ENCODE measurements at places on chromosomes 7 and 10.

- no peak for DNase-seq
These were observed 18.2 kb downstream of the BAG3 start for GRCh38 chr10:119669331-119669730.

DNA sequence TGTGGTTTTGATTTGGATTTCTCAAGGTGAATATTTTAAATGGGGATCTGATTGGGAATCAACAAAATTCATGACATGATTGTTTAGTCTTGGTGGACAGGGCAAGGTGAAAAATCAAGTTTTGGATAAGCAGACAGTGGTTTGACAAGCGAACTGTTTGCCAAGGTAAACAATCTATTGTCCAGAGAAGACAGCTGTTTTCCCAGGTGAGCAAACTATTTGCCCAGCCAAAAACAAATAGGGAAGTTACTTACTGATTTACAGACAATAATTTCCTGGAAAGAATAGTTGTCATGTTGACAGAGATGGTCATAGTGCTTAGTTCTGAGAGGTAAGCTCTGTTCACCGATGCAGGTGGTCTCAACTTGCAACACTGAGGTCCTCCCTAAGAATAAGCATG, 94.0 kb upstream of the STEAP1B start:
- no peak for DNase-seq

- DNase-seq: no peak
These were observed 25.0 kb upstream of the FZD1 start for GRCh38 chr7:91239171-91239604.

GRCh38 chr7:101294039-101294831, 27.4 kb downstream of the IFT22 start:
- DNase-seq: no peak

DNA sequence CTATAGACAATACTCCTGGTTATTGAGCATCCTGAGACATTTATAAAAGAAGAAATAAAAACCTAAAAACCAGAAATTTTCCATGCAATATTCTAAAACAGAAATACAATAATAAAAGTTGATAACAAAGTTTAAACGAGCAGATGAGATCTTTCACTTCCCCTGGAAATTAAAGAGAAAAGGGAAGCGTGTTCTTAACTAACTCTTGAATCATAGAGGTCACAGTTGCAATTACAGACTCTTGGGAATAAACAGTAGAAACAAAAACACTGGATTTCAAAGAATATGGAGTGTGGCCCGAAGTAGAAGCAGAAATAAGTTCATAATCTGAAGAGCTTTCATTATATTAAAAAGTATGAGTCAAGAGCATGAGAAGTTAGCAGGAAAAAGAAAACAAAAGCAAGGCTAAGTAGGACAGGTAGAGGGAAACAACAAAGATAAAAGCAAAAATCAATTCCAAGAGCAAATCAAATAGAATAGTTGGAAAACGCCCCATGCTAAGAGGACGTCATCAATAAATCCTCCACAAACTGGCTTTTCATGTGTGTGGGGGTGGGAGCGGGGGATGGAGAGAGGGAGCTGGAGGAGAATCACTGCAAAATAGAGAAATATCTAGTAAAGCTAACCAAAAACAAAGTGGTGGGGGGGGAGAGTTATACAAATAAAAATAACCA, 55.2 kb upstream of the C10orf71 start:
- DNase-seq: no peak

DNA sequence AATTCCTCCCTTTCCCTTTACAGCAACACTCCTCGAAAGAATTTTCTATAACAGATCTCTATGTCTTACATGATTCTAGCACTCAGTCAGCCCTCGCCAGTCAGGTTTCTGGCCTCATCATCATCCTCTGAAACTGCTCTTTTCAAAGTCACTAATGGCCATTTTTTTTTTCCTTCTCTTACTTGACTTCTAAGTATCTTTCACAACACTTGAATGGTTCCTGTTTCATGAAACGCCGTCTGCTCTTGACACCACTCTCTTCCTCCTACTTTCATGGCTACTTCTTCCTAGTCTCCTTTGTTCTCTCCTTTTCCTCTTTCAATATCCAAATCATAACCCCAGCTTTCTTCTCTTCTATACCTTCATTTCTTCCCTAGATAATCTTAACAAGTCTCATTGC, 100.5 kb upstream of the NRP1 start:
- no peak for DNase-seq

- no peak for DNase-seq
These were observed 672.4 kb upstream of the GALNT17 start for GRCh38 chr7:70459546-70459945.

- no peak for DNase-seq
These were observed 293.6 kb upstream of the ZMIZ1 start for GRCh38 chr10:78774999-78775711.

DNA sequence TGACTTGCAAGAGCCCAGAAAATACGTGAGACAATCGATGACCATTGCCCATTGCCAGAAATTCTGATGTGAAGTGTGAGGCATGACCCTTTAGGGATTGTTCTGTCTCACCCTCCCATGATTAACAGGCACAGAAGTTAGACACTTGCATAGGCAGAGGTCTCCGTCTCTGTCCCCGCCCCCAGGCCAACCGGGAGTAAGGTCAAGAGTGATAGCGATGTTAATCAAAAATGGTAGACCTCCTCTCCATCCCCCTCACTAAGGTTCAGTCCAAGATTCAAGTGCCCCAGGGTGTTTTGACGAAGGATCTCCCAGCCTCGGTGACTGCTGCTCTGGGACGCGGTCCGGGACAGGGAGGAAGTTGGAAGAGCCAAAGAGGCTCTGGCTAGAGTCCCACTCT, 22.7 kb upstream of the TRPV6 start:
- no peak for DNase-seq

DNA sequence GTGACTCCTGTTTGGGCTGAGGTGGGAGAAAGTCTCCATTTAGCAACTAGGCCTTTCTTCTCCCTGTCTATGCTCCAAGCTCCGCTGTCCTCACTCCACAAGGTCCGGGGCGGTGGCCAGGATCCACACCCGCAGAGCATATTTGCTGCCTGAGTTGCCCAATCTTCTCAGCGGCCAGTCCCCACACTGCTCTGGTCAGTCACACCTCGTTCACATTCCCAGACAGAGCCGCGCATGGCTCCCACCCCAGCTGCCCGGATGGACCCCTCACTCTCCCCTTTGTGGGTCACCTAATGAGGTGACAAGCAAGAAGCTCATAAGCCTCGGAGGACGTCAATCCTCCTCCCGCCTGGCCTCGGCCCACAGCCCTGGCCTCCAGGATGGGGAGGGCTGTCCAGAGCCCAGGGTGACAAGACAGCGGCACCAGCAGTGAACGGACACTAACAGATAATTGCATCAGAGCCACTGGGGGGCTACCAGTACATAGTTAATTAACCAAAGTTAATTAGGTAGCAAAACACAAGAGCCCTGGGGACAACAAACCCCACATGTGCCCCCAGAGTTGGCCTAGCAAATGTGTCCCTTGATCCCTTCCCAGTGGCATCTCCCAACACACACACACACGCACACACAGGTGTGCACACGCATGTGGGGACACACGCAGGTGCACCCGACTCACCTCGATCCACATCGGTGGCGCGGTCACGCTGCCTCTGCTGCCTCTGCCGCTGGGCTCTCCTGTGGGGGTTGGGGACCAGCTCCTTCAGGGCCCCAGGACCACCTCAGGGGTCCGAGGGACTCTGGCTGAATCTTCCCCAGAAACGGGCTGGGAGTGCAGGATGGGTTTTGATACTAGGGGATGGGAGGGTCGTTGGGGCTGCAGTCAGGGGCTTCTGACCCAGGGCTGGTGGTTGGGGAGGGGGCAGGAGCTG, 11.8 kb downstream of the EPHA1 start:
- no peak for DNase-seq

GRCh38 chr7:12146813-12147212, 64.3 kb upstream of the TMEM106B start:
- DNase-seq: no peak

- no peak for DNase-seq
These were observed 12.8 kb upstream of the CREB3L2 start for GRCh38 chr7:138014686-138015085.

DNA sequence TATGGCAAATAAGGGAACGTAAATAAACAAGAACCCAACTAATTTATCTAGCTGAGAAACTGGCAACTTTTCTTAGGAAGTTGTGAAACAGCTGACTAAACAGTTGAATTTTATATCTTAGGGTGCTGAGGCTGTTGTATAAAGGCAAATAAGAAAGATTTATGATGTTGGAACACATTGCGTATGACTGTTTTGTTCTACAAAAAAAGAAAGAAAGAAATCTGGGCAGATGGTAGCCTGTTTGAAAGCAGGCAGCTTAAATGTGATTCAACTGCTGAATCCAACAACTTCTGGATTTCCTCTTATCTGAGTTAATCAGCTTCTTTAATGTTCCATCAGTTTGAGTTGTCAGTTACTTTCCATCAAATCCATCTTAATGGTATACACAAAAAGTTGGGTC, 214.5 kb downstream of the SNX13 start:
- DNase-seq: no peak

DNA sequence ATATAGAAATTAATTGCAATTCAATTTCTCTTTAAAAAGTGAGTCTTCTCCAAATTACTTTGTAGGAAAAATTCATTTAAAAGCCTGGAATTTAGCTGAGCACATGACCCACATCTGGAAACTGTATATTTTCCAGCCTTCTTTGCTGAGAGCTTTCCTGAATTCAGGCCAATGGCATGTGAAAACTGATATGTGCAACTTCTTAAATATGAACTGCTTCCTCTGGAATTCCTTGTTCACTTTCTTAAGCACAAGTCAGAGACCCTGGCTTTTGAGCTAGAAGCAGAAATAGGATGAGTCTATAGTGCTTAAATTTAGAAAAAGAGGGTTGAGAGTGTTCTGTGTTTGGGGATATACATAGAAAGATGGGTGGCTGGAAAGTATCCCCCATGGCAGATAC, 365.1 kb upstream of the MTPN start:
- DNase-seq: no peak

- DNase-seq: no peak
These were observed 98.0 kb downstream of the MAD1L1 start for GRCh38 chr7:2134740-2135139.

DNA sequence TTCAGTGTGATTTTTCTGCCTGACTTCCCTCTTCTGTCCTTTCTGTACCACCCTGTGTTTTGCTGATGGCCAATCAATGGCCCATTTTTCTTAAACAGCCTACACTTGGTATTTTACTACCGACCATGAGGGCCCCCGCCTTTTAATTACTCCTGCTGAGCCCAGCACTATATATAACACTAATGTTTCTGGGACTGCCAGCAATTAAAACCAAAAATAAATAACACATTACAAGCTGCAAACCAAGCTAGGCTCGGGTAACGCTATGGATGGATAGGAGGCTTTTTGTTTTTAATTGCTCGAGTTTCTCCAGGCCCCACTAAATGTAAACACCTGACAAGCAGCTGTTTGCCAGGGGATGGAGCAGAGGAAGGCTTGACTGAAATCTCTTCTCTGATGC, 915.4 kb upstream of the AUTS2 start:
- no peak for DNase-seq

- no peak for DNase-seq
These were observed 102.0 kb upstream of the TARP start for GRCh38 chr7:38375453-38375852.

DNA sequence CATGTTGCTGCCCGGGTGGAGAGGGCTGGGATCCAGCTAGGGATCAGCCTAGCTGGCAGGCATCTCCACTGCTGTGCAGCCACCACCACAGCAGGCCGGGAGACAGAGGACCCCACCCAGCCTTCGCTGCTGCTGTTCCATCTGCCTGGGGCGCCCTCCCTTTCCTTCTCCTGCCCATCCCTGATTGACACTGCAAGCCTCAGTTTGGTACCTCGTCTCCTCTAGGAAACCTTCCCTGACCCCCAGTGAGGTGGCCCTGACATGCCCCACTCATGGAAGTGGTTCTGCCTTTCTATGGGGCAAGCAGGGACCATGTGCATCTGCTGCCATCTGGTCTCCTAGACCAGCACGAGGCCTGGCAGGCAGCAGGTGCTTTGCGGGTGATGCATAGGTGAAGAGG, 30.4 kb upstream of the DPYSL4 start:
- DNase-seq: no peak

- DNase-seq: no peak
These were observed 261.0 kb downstream of the GRID1 start for GRCh38 chr10:86105640-86106039.
